IMR-90 (cell line): ENCODE measurements at places on chromosomes 2 and 18. TPM values are rescaled to one million over a fixed set of nuclear protein-coding genes. Genes with fewer than 3 reads are reported as not detected.
A peak's percentile ranks its signal among the peaks of the same experiment; 100 is the strongest.

DNA sequence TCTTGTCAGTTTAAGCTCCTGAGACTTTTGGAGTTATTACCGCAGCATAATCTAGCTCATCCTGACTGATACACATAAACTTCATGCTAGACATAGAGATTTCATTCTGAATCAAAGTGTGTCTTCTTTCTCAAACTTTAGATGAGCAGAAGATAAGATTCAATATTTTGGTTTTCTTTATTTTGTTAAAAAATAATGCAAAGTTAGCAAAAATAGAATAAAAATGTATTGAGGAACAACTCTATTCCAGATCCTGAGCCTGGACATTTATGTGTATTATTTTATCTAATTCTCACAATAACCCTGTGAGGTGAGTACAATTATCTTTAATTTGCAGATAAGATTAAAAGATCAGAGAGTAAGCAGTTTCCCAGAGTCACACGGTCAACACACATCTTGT, 38.4 kb downstream of the KLHL14 start:
- no peak for DNase-seq

Gene KCTD18
- 10.4 and 12.8 TPM in 2 replicates for total RNA-seq

DNA sequence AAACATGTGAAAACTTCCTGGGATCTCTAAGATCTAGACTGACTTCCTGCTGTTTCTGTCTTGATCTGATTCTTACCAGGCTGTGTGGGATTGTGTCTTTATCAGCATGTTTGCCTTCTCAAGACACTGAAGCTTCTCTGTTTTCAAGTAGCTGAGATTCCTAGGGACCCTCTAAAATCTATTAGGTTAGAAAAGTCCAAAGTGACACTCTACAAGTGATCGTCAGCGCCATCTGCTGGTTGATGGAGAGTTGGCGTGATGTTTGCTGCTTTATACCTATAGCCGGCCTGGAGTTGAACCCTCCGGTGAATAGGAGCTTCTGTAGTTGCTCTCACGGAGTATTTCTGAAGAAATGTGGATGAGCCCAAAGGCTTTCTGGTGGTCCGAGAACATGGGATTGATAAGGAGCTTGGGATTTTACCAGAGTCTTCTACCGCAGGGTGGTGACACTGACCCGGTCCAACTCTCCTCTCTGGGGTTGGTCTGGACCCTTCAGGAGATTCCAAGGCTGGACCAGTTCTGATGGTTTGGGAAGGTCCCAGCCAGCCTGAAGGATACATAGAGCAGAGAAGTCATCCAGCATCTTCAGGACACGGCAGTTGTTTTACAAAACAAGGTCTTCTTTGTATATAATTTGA, 96.0 kb upstream of the TTC39C start:
- peak; percentile 56 for DNase-seq

Gene SPATA3
- not detected in 2 replicates for total RNA-seq

Gene GEN1
- total RNA-seq, result 7.9 and 18.1 TPM in 2 replicates

- DNase-seq, result no peak
These were observed 152.5 kb downstream of the PLEKHA3 start for GRCh38 chr2:178632729-178633128.

GRCh38 chr2:71804281-71804751, 343.3 kb downstream of the CYP26B1 start:
- DNase-seq, result no peak

Gene MC5R
- total RNA-seq, result not detected in 2 replicates

GRCh38 chr2:106223347-106223746, 29.2 kb upstream of the UXS1 start:
- no peak for DNase-seq

DNA sequence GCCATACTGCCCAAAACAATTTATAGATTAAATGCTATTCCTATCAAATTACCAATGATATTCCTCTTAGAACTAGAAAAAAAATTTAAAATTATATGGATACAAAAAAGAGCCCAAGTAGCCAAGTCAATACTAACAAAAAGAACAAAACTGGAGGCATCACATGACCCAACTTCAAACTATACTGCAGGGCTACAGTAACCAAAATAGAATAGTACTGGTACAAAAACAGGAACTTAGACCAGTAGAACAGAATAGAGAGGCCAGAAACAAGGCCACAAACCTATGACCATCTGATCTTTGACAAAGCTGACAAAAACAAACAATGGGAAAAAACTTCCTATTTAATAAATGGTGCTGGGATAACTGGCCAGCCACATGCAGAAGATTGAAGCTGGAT, 86.1 kb upstream of the KYNU start:
- no peak for DNase-seq

GRCh38 chr2:217436386-217436785, 566.4 kb downstream of the TNS1 start:
- no peak for DNase-seq

Gene DHRS9
- not detected in 2 replicates for total RNA-seq

DNA sequence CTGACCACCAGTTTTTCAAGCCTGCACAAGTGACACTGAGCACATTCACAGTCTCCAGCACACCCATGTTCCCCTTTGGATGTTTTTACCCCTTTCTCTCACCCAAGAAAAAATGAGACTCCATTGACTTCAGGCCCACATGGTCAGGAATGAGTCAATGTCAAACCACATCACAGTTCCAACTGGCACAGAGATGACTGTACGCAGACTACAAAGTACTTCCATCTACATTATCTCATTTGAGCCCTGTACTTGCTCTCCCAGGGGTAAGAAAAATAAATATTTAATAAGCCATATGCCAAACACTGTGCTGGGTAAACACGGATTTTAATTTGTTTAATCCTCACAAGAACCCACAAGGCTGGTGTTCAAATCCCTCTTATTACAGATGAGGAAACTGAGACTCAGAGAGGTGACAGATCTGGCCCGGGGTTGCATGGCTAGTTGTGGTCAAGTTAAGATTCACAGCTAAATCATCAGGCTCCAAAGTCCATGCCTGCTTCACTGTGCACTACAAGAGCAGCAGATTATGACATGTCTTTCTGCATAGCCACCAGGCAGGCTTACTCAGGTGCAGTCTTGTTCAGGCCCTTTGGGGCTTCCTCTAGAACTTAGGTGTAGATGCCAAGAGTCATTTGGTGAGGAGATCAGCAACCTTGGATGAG, 106.1 kb downstream of the TXNL1 start:
- DNase-seq, result peak; percentile 56

GRCh38 chr2:159895258-159896065, 97.5 kb upstream of the CD302 start:
- DNase-seq, result peak; percentile 11

DNA sequence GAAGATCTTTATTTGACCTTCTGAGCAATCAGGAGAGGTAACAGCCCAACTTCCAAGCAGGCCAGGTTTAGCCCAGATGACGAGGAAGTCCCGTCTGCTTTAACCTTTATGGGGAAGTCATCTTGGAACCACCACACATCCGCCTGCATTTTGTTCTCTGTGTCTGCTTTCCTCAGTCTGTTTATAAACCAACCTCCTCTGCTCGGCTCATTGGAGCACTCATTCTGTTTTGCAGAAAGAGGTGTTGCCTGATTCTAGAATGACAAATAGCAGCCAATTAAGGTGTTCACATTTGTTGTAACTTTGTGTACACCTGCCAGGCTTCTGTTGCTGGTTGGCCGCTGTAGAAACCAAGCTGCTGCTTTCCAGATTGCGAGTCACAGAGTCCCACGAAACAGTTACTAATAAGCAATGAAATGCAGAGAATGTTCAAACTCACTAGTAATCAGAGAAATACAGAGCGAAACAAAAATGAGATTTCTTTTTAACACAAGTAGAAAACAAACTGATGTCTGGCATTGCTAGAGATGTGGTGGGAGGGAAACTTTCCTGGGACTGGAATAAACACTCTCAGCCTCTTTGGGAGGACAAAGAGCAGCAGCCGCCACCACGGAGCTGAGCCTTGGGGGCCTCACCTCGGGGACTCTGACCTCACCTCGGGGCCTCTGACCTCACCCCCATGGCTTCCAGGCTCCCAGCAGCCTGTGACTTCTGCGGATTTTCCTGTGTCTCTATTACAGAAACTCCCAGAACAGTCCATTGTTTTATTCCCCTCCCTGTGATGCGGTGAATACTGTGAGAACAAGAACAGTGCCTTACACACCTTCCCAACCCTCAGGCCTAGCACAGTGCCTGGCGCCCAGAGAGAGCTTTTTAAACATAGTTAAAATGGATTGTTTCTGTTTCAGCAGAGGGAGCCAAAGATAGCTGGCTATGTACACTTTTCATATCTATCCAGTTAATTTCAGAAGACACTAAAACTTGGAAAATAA, 64.0 kb downstream of the MBP start:
- DNase-seq, result peak; percentile 75

DNA sequence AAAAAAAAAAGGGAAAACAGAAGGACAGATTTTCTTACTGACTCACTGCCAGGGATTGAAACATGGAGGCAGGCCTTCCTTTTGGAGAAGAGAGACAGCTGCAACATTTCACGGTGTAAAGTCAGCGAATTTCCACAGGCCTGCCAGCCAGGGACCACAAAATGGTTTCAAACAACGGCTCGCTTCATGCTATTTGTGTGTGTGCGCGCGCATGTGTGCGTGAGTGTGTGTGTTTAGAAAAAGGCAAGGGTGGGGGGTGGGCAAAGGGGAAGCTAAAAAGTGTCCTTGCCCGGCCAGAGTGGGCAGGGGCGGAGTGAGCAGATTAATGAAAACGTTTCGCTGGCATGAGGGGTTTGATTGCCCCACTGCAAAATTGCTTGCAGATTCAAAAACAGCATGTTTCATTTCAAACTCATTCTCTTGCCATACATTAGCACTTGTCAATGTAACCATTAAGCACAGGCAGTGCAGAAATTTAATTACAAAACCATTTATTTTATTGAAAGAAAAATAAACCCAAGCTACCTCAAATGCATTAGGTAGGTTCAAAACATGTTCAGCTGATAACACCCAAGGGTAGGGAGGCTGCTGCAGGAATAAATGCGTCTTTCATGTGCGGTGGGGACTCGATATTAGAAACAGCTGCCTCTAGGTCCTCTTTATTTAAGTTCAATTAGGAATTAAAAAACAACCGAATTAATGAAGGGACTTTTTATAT, 182.1 kb upstream of the SIX2 start:
- DNase-seq, result peak; percentile 68

Gene CNTNAP5
- not detected in 2 replicates for total RNA-seq

- DNase-seq, result no peak
These were observed 55.9 kb upstream of the ATL2 start for GRCh38 chr2:38432820-38433606.

GRCh38 chr2:88760819-88761598, 69.5 kb downstream of the RPIA start:
- no peak for DNase-seq

GRCh38 chr2:155633060-155633839, 699.3 kb downstream of the NR4A2 start:
- DNase-seq, result no peak

Gene IL1RN
- total RNA-seq, result not detected in 2 replicates

DNA sequence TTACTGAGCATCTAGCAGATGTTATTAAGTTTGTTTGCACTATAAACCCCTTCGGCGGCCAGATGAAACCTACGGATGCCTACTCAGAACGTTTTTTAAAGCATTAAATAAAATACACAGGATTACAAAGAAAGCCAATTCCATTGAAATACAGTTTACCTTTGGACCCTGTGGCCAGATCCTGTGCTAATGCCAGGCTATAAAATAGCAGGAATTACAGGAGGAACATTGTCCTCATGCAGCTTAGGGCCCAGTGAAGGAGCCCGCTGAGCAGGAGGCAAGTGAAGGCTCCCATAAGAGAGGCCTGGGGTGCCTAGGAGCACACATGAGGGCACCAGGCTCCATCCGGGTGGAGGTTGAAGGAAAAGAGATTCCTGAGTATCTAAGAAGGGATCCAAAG, 310.4 kb downstream of the MTX2 start:
- no peak for DNase-seq

Gene ENOSF1
- total RNA-seq, result 10.0 and 12.2 TPM in 2 replicates

Gene TTN
- total RNA-seq, result 0.18 and 0.83 TPM in 2 replicates

- no peak for DNase-seq
These were observed 91.3 kb downstream of the TNS1 start for GRCh38 chr2:217911283-217912097.

Gene DCC
- total RNA-seq, result 0.54 and 0.83 TPM in 2 replicates

GRCh38 chr2:33606100-33606499, 7.0 kb upstream of the FAM98A start:
- DNase-seq, result no peak

DNA sequence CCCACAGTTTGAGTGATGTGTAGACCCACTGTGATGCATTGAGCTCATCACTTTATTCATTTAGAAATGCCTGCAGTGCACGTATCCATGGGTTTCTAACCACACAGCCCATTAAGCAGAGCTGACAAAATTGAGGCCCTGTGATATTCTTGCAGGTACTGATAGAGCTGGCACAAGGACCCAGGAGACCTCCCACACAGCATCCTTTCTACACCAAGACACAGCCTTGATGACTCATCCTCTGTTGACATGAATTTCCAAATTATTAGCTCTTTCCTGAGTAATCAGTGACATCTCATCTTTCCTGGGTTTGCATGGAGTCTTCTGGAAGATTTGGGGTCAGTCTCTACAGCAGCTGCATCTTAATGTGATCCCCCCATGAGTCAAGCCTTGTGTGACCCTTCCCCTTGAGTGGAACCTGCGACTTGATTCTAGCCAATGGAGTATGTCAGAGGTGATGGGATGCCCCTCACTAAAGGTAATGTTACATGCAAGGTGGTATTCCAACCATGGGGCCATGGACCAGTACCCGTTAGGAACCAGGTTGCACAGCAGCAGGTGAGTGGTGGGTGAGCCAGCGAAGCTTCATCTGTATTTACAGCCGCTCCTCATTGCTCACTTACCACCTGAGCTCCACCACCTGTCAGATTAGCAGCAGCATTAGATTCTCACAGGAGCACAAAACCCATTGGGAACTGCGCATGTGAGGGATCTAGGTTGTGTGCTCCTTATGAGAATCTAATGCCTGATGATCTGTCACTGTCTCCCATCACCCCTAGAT, 181.1 kb upstream of the ARL4C start:
- DNase-seq, result peak; percentile 79

- DNase-seq, result no peak
These were observed 910.8 kb upstream of the CDH2 start for GRCh38 chr18:29087616-29088246.

DNA sequence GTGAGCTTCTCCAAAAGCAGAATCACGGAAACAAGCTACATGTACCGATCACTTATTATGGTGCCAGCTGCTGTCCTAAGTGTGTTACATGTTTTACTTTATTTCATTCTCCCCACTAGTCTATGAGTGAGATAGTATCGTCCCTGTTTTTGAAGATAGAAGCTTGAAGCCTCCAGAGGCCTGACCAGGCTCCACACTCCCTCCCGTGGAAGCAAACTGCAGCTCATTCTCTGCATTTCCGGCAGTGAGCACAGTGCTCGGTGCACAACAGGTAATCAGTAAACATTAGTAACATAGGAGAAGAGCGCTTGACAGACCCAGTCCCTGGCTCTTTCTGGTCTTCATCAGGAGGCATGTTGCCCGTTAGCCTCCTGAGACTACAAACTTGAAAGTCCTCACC, 72.9 kb downstream of the ZBTB7C start:
- no peak for DNase-seq
